ENCODE measurements at places on chromosomes 5 and 9.

- DNase-seq, result no peak
Observed at GRCh38 chr5:72224946-72225463, 95.0 kb downstream of the MRPS27 start.

DNA sequence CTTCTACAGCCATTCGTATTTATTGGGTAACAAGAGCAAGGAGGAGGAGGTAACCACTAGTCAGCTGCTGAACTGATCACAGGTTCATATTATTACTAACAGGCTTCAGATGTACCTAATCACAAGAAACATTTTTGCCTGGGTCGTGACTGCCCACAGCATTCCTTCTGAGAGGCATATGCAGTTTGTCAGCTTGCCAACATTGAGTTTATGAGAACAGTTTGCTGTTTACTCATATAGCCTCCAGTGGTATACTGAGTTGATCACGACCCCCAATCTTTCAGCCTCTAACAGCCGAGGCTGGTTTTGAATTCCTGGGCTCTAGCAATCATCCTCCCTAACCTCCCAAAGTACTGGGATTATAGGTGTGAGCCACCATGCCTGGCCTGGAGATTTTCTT lies 693.6 kb downstream of the TLE1 start:
- no peak for DNase-seq

DNA sequence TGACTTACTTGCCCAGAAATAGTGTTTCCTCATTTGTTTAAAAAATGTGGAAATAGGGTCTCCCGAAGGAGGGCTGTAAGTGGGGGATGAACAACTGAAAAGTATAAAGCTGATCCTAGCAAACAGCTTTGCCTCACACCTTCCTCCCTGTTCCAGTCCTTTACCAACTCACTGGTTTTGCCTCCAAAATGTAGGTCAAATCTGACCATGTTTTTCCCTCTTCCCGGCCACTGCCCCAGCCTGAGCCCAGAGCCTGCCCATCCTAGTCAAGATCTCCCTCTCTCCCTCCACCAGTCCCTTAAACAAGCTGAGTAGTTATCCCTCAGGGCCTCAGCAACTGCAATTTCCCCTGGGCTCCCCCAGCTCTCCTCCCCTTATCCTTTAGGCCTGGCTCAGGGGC lies 82.4 kb upstream of the FBXW11 start:
- peak; percentile 29 for DNase-seq

DNA sequence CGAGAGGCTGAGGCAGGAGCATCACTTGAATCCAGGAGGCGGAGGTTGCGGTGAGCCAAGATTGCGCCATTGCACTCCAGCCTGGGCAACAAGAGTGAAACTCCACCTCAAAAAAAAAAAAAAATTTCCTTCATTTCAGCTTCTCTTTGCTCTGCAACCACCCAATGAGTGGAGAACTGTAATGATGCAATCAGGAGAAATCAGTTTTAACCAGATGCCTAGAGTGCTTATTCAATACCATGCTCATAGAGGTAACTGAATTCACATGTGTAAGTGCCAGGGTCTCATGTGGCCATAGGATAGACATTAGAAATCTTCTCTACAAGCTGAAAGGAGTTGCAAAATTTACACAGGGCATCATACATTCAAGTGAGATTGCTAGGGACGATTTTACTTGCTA lies 70.6 kb downstream of the HMHB1 start:
- no peak for DNase-seq

DNA sequence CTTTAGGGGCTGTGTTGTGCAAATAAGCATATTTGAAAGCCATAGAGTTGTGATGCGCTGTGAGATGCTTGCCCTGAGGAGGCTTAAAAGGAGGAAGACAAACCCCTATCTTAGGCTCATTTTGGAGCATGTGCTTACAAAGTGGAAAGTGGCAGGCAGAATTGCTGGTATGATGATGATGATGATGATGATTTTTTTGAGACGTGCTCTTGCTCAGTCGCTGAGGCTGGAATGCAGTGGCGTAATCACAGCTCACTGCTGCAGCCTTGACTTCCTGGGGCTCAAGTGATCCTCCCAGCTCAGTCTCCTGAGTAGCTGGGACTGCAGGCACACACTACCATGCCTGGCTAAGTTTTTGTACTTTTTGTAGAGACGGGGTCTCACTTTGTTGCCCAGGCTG lies 1.7 kb downstream of the CNOT8 start:
- DNase-seq, result no peak

Measured in right forelimb (tissue), 1 donor.